ENCODE measurements at places on chromosomes 11 and 22.

GRCh38 chr11:123547180-123547579 is 107.2 kb downstream of the SCN3B start:
- no peak for DNase-seq

- peak; percentile 28 for DNase-seq
These were observed 621.5 kb upstream of the B3GAT1 start for GRCh38 chr11:135033540-135033939.

- no peak for DNase-seq
These were observed 74.1 kb downstream of the CDKN1C start for GRCh38 chr11:2811206-2812091.

GRCh38 chr11:63012430-63012829 is 3.2 kb downstream of the SLC22A8 start:
- no peak for DNase-seq

- DNase-seq = no peak
These were observed 321.7 kb upstream of the PLET1 start for GRCh38 chr11:112582366-112582765.

DNA sequence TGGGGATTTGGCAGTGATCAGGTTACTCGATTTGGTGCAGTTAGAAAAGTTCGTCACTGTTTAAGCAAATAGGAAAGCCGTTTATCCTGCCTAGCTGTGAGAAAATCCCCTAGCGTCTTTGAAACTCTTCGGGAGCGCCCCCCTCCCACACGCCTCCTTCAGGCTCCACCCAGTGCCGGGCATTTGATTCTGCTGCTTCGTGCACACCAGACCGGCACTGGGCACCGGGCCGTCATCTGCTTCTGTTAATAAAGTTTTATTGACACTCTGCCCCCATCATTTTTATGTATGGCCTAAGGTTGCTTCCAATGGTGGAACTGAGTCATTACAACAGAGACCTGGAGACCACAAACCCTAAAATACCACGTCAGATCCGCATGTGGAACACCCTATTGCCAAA is 50.9 kb downstream of the IGF2 start:
- no peak for DNase-seq

All from femur (tissue), 1 donor.